Activated naive CD4-positive, alpha-beta T cell treated with anti-CD3 and anti-CD28 coated beads, Interleukin-2, amount 10 ng/mL, durations not matched to agents 7 days and 5 days (primary cell): ENCODE measurements at places on chromosomes 7 and 10.

- DNase-seq: no peak
These were observed 266.3 kb downstream of the KCND2 start for GRCh38 chr7:120539321-120539720.

- DNase-seq: peak; percentile 68
These were observed 34.0 kb downstream of the GATA3 start for GRCh38 chr10:8088504-8088903.

DNA sequence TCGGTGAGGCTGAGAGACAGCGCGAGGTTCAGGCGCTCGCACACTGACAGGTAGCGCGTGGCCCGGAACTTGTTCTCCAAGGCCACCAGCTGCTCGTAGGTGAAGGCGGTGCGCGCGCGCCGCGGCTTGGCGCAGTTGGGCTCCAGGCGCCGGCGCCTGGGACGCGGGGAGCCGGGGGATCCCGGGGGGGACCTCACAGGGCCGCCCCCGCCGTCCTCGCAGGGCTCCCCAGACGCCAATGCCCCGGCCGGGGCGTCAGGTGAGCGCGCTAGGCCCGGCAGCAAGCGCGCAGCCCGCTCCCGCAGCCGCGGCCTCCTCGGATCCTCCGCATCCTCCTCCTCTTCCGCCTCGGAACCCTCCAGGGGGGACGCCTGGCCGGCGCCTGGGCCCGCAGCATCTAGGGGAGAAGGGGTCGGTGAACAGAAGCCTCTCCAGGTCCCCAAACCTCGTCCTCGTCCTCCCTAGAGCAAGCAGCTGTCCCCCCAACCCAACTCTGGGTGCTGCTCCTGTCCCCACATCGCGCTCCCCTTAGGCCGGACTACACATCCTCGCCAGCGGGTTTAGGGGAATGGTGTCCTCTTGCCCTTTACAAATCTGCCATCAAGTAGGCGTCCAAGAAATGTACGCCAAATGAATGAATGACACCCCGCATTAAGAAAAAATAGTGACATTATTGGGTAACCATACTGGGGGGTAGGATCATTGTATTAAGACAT is 1.9 kb downstream of the NKX1-2 start:
- no peak for DNase-seq

DNA sequence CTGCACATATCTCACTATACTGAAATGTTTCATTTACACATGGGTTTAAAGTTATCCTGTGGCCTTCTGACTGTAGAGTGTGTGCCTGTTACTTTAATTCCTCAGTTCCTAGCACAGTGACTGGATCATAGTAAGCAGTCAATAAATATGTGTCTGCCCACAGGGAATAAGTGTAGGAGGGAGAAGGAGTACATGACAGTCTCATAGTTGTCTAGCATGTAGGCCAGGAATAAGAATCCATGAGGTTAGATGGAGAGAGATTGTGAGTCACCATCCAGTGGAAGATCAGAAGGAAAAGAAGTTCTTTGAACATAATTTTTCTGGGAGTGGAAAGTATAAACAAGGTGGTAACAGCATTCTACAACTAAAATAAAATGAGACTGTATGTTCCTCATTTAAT is 36.6 kb upstream of the SEMA3A start:
- DNase-seq: no peak

GRCh38 chr10:83076443-83076842 is 1062.9 kb upstream of the GHITM start:
- DNase-seq: no peak

DNA sequence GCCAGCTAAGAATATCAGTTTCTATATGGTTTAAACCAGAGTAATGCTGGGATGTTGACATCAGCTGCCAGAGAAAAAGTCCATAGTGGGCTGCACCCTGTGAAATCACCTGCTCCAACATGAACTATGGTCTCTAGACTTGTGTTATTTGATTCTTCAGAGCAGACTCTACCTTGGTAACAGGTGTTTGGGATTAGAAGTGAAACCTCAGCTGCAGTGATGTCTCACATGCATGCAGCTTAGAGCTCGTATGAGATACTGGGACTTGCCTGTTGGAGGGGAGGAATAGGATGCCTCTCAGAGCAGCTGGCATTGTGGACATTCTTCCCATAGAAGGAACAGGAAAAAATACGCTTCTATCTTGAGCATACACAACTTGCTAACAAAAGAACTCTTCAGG is 287.1 kb upstream of the CSTF2T start:
- no peak for DNase-seq

- peak; percentile 56 for DNase-seq
These were observed 120.6 kb downstream of the LYZL1 start for GRCh38 chr10:29409241-29410054.

DNA sequence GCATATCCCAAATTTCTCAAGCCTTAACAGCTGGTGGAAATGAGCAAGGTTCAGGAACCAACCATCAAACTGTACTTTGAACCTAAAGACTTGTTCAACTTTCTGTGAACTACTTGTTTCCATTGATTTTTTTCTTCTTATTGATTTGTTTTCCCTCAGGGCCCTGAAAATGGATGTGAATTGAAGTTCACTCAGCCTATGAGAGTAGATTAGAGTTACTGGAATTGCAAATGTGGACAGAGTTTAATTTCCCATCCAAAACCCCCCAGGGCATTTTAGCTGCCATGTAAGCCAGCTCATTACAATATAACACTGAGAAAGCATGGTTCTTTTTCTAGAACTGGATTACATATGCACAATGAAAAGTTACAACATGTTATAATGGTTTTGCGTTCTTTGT is 1105.7 kb downstream of the REEP3 start:
- DNase-seq: no peak

DNA sequence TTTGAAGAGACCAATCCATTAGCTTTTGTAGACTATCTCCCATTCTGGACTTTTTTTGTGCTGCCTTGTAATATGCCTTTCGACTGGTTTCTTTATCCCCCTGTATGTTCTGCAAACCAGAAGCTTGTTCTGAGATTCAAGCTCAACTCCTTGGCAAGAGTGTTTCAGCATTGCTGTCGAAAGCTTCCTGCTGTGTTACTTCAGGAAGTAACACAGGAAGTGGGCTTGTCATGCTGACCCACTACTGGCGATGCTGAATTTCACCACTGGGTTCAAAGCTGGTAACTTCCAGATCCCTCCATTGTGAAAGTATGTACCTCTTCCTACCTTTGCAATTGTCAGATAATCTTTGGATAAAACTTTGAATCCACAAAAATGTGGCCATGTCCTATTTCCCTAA is 57.9 kb upstream of the INSYN2A start:
- no peak for DNase-seq

GRCh38 chr7:66460921-66461361 is 167.7 kb upstream of the KCTD7 start:
- DNase-seq: no peak

GRCh38 chr10:17453373-17454091 is 863 bp downstream of the ST8SIA6 start:
- DNase-seq: peak; percentile 60

GRCh38 chr7:50418526-50419290 is 31.4 kb downstream of the FIGNL1 start:
- DNase-seq: no peak

GRCh38 chr10:11986593-11987216 is 55.9 kb downstream of the UPF2 start:
- peak; percentile 79 for DNase-seq

- peak; percentile 61 for DNase-seq
These were observed at the start of gene ADAP1 for GRCh38 chr7:954330-955238. TSS of gene ADAP1 (minus strand) at chr7:954680. CDS start at chr7:954477, 203 bp downstream.
